ENCODE measurements at places on chromosomes 4 and X.

DNA sequence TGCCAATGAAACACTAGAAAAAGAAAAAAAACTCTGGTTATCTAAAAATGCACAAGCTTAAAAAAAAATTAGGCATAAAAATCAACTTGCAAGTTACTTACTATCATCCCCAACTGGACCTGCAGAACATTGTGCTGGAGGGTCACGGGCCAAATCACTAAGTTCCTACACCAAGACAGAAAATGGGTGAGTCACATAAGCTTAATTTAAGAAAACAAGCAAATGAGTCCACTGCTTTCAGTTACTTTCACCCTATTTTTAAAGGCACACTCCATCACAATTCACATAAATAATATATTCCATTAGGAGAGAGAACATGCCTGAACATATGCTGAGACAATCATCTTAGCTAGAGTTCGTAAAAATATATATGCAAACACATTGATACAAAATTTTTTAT lies 17.7 kb downstream of the UBE2D3 start:
- no peak for DNase-seq

GRCh38 chr4:110540982-110541451 lies 65.1 kb downstream of the ENPEP start:
- DNase-seq: peak; percentile 97

GRCh38 chrX:14489437-14489836 lies 39.9 kb upstream of the GLRA2 start:
- DNase-seq: peak; percentile 80

- DNase-seq: peak; percentile 14
Observed at GRCh38 chrX:24498181-24498580, 33.1 kb downstream of the PDK3 start.

DNA sequence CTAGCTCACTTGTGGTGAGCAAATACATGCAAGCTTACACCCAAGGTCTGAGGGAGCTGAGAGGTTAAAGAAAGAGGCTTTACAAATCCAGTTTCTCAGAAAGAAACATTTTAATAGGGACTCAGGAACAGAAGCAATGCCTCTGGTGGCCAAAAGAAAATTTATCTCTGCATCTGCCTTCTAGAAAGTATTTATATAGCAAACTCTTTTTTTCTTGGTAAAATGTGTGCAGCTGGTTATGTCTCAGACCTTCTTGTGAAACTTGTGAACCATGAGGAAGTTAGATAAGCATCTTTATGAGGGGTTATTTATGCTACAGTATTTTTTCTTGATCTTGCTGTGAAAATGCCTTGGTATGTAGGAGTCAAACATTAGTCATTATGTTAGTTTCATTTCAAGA lies 48.5 kb upstream of the CYSLTR1 start:
- DNase-seq: peak; percentile 4

DNA sequence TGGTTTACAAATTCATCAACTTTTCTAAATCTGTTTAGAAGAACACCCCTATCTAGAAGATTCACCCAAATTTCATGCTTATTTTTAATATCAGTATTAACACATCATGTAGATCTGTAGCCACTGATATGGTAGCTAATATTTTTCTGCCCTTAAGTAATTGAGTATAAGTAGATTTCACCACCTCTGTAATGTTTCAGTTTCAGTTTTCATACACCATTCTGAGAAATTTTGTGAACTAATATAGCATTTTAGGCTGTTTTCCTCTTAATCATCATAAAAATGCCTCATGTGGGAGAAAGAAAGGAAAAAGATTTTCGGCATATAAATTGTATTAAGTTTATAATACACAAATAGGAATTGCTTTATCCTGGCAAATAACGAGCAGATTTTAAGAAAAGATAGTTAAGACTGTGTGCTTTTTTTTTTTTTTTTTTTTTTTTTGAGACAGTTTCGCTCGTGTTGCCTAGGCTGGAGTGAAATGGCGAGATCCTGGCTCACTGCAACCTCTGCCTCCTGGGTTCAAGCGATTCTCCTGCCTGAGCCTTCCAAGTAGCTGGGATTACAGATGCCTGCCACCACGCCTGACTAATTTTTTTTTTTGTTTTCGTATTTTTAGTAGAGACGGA lies 21.4 kb upstream of the RBPJ start:
- no peak for DNase-seq

GRCh38 chr4:105092356-105092755 lies 54.3 kb upstream of the TET2 start:
- DNase-seq: peak; percentile 60

DNA sequence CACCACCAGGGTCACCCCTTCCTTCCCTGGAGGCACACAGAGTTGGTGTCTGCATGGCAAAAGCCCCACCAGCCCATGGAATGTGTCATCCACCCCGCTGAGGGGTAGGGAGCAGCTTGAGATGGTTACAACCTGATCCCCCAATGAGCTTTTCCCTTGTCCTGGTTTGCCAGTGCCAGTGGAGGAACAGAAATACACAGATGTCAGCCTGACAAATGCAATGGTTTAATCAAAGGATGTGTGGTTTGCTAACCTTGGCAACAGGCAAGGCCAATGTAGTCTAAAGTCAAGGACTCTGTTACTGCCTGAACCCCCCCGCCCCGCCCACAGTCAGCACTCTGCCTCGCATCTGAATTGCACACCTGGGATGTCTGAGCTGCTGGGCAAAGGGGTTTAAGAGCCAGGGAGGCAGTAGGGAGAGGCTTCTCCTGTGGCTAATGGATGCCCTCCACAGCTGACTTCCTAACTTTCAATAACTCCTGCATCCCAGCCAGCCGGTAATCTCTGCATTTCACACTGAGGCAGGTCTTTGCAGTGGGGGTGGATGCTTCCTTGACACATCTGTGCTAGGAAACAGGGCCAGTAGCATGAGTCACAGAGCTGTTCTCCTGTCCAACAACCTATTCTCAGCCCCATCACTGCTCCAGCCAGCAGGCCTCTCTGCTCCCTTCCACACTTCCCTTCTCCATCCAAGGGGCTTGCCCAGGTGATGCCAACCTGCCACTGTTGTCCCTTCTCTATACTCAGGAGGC lies 137.5 kb downstream of the AMMECR1 start:
- DNase-seq: peak; percentile 73

DNA sequence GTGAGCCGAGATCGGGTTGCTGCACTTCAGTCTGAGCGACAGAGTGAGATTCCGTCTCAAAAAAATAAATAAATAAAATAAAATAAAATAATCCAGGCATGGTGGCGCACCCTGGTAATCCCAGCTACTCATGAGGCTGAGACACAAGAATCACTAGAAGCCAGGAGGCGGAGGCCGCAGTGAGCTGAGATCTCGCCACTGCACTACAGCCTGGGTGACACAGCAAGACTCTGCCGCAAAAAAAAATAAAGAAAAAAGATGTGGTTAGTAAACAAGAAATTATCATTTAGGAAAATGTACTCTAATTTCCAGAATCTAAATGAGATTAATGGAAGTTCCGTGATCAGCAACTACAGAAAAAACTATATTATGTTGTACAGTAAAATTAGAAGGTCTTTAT lies 14.5 kb upstream of the LRBA start:
- no peak for DNase-seq

DNA sequence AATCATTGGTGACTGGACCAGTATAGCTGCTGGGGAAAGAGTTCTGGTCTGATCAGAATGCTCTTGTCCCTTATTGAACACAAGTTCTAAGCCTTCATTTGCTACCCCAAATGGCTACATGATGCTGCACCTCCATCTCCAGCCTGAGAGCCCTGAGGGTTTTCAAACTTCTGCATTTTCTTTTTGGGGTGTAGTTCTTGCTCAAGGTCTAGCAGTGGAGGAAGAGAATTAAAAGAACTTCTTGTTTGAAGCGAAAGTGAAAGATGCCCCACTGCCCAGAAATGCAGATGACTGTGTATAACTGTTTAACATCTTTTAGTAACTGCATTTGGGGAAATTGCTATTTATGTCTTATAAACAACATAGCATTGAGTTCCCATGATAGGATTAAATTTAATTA lies 38.5 kb downstream of the LAMTOR3 start:
- DNase-seq: no peak

GRCh38 chrX:20042221-20042620 lies 51.4 kb upstream of the BCLAF3 start:
- DNase-seq: no peak

- peak; percentile 61 for DNase-seq
Observed at GRCh38 chr4:173505924-173506518, 24.0 kb downstream of the HAND2 start.

Data from kidney tubule cell (primary cell).